ENCODE measurements at places on chromosomes 7 and 10.

DNA sequence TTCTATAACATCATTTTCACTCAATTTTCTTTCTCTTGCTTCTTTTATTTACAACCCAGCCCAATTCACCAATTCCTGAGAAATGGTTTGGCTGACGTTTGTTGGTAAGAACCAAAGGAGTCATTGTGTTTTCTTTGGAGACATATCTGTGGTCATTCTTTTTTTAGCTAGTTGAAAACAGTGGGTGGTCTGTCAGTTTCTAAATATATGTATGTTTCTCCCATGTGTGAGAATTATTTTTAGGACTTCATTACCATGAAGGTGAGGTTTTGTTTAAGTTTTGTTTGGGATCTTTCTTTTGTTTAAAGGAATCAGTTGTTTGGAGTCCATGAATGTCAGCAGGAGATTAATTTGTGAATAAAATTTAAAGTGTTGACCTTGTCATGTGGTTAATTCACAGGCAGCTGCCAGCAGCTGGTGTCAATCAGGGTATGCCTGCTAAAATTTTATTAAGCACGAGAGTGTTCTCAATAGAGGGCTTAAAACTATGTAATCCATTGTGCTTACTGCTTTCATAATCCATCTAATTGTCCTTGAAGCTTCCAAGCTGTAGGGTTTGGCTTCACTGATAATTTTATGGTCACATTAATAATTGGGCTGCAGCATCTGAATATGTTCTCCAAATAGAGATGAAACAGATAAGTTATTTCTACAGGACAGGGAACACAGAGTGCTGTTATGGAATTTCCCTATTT is 38.7 kb downstream of the INSYN2A start:
- DNase-seq: no peak

DNA sequence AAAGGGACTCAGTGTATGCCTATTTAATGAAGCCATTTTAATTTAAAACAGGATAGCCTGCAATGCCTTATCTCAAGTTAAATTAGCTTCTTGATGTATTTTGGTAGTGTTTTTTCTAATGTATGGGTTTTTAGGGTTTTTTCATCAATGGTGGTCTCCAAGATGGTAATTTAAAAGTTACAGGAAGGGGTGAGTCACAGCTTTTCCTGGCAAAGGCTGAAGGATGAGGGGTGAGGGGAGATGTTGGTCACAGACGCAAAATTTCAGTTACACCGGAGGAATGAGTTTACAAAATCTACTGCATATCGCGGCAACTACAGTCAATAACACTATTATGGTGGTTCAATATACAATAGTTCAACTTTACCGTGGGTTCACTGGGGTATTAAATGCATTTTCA is 31.6 kb downstream of the CCDC3 start:
- DNase-seq: no peak

- no peak for DNase-seq
Measured at GRCh38 chr10:104293011-104293410, 24.0 kb downstream of the GSTO2 start.

- DNase-seq: no peak
Measured at GRCh38 chr7:102073931-102074880, 212.5 kb upstream of the SH2B2 start.

- no peak for DNase-seq
Measured at GRCh38 chr7:30931161-30931928, 19.7 kb downstream of the AQP1 start.

DNA sequence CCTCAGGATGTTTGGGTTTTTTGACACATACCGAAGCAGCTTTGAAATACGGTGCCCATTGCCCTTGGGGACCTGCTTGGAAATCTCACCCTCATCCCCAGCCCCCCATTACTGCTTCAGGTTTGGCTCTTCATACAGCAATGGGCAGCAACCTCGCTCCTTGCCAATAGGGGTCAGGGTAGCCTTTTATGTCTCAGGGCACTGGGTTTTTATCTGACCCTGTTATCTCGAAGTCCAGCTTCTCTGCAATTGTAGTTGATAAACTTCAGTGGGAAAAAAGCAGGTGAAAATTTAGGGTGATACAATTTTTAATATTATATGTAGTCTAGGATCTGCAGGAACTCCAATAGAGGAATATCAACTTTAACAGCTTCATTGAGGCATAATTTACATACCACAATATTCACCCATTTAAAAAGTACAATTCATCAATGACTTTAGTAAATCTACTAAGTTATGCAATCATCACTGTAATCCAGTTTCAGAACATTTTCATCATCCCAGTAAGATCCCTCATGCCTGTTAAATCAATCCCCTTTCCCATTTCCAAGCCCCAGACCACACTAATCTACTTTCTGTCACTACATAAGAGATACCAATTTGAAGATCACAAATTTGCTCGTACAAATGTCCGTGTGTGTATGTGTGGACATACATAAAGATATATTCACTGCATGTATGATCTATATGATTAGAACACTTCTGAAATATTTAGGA is 386.2 kb downstream of the KCNMA1 start:
- DNase-seq: no peak

DNA sequence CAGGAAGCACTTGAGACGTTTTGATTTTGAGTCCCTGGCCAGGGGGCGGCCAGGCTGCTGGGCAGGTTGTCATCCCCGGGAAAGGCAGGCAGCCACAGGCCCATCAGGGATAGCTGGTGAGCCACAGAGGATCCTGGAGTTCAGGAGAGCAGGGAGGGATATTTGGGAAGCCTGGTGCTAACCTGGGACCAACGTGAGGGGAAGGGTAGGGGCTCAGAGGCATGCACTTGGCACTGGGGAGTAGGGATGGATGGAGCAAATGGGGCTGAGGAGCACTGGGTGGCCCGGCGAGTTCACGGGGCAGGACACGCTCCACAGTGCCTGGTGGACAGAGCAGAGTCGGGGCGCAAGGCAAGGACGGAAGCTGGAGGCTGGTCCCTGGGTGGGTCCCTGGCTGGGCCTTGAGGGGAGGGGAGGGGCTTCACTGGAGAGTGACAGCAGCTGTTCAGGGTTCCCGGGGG is 30.2 kb downstream of the LRRC27 start:
- no peak for DNase-seq

DNA sequence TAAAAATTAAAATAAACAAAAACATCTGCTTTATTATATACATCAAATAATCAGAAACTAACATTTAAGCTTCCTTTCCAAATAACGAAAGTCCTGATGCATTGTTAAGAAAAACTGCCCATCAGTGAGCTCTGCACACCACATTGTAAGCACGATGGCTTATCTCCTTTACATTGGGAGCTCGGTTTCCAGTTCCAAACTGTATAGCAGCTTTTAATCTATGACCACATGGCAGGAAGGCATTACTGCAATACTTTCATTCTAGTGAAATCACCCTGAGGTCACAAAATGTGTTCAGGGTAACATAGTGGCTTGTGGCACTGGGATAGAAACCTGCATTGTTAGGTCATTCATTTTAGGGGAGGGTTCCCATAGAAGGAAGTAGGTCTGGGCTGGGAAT is 146.3 kb downstream of the ZNF22 start:
- DNase-seq: no peak

DNA sequence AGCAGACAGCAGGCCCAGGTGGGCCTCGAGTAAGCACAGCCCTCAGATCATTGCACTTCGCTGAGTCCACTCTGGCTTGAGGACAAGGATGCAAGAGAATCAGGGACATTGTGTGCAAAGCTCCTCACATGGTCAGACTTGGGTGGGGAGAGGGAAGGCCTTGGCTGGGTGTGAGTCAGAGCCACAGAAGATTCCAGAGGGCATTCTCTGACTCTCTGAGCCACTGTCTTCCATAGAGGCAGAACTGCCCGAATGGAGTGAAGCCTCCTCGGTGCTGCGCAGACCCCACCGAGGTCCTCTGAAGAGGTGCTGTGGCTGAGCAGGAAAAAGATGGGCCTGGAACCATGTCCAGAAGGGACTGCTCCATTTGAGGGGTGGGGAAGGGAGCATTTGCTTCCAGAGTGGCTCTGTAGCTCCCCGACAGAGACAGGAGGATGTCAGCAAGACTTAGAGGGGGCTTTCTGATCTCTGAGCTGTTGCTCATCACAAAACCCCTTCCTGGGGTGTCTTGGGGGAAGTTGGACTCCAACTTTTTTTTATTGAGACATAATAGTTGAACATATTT is 120.8 kb downstream of the PTPN20 start:
- DNase-seq: no peak

DNA sequence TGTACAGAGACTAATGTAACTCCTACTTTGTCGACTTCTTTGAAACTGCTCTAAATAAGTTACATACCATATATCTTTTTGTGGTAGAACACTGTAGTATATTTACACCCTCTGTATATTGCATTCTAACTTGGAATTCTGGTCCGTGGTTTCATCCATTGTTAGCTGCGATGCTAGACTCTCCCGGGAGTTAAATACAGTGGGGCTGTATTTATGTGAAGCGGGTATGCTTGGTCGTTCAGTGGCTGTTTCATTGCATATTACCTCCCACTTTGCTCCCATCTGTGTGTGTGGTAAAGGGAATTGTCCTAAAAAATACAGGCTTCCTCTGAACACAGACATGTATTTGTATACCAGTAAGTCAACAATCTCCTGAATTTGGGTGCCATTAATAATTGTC is 231.1 kb downstream of the SLC25A13 start:
- no peak for DNase-seq

DNA sequence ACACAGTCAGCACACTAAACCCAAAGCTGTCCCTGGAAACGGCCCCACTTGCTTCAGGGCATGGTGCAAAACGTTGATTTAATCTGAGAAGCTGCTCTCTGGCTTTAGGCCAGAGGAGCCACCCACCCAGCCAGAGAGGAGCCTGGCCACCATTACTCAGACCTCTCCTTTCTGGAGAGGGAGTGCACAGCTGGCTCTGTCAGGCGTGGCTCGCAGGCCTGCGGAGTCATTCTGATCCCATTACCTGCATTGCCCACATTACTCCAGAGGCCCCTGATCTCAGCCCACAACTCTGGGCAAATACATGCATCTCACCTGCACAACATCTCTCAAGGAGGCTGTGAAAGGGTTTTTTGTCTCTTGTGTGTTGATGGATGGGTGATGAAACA is 370.0 kb upstream of the IGFBP3 start:
- no peak for DNase-seq

DNA sequence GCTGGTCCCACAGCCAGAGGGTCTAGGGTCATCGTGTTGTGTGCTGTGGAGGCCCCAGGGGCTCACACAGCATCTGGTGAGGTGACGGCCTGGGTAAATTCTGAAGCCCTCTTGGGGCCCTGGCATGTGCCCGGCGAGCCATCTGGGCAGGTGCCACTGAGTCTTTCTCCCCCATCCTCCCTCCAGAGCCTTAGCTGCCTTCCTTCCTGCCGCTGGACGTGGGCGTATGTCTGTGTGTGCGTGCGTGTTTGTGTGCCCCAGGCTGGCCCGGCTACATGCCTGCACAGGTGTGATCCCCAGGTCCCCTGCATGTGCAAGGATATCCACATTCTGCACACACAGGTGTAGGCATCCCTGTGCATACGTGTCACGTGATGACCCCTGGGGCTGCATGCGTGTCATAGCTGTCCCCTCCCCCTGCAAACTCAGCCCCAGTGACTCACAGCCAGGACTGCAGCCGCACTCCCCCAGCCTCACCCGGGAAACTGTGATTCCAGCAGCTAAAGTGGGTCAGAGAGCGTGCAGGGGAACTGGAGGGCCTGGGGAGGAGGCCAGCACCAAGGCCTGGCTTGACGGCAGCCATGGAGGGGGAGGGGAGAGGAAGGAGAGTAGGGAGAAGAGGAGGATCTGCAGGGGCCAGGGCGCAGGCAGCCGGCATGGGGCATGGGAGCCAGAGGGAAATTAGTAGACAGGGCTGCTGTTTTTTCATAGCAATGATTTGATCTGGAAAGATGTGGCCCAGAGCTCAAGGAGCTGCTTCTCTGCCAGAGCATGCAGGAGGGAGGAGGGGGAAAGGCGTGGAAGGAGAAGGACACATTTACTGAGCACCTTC is 46.4 kb downstream of the ELFN1 start:
- DNase-seq: no peak

GRCh38 chr10:18240185-18240882 is 100.1 kb downstream of the CACNB2 start:
- no peak for DNase-seq

GRCh38 chr7:107041097-107041496 is 3.4 kb upstream of the PRKAR2B start:
- DNase-seq: no peak

GRCh38 chr10:43888586-43888985 is 239.9 kb upstream of the ZNF32 start:
- DNase-seq: no peak

- DNase-seq: no peak
Measured at GRCh38 chr7:107029061-107029763, 15.3 kb upstream of the PRKAR2B start.

GRCh38 chr7:137895301-137896221 is 48.8 kb upstream of the DGKI start:
- DNase-seq: no peak

DNA sequence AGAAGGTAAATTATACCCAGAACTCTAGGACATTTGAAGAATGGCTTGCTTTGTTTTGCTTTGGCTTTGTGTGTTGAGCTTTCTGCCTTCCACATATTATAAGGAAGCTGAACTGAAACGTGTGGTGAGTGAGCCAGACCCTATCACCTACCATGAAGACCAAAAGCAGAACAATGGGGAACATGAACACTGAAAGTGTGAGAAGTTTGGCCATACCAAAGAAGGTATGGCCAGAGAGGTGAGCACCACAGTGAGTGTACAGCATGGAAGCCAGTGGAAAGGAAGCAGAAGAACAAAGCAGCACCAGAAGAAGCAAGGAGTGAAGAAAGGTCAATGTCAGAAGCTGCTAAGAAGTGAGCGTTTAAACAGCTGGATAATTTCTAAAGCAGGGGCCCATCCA is 59.7 kb upstream of the CCDC71L start:
- no peak for DNase-seq

DNA sequence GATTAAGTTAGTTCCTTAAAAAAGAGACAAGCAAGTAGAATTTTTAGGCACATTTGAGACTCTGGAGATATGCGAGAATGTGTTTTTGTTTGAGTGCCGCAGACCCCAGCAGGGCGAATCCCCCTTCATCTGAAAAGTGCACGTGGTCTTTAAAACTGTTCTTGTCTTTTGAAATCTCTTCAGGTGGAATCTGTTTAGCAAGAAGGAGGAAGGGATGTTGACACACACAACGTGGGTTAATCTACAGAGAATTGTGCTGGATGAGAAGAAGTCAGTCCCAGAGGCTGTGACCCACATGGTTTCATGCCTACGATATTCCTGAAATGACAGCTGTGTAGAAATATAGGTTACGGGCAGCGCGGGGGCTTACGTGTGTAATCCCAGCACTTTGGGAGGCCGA is 27.1 kb upstream of the ZFAND2A start:
- DNase-seq: no peak

DNA sequence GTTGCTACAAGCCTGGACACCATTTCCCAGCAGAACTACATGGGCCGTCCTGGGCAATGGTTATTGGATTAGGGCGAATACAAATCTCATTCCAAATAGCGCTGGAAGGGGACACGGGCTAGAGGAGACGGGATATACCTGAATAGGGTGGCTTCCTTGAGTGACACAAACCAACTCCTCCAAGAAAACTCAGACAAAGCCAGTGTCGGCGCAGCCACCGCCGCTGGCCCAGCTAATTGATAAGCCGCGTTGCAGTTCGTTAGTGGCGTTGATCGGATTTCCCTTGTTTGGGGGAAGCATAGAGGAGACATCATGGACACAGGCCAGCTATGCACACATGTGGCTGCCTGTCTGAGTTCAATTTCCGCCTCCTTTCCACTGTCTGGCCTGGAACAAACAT is 55.7 kb downstream of the EBF3 start:
- no peak for DNase-seq

Measured in stimulated activated CD4-positive, alpha-beta T cell treated with anti-CD3 and anti-CD28 coated beads, Interleukin-15, amount 100 ng/mL, for 48 hours (primary cell).